Body of pancreas (tissue), 4 donors: ENCODE measurements at places on chromosomes 7 and 10. TPM values are rescaled to one million over a fixed set of nuclear protein-coding genes. Genes with fewer than 3 reads are reported as not detected.

PPIA gene
- total RNA-seq, result 352 TPM

ITIH5 gene
- total RNA-seq, result 8.6 TPM

UCMA gene
- total RNA-seq, result not detected

GRCh38 chr10:58701405-58702135 lies 188.9 kb downstream of the BICC1 start:
- no peaks in the 10 kb centered on the region for H3K27me3 ChIP-seq
- no peak overlapping the region for H3K27ac ChIP-seq
- H3K4me3 ChIP-seq, result no peak overlapping the region
- H3K4me1 ChIP-seq, result peaks cover 15% of the 10 kb centered on the region
- no peaks in the 10 kb centered on the region for H3K36me3 ChIP-seq
- peak; percentile 40 for DNase-seq

- no peaks in the 10 kb centered on the region for H3K4me1 ChIP-seq
- no peaks in the 10 kb centered on the region for H3K36me3 ChIP-seq
- no peak overlapping the region for H3K27ac ChIP-seq
- H3K4me3 ChIP-seq, result no peak overlapping the region
Measured at GRCh38 chr10:43054593-43054992, 22.3 kb upstream of the RET start.

DNA sequence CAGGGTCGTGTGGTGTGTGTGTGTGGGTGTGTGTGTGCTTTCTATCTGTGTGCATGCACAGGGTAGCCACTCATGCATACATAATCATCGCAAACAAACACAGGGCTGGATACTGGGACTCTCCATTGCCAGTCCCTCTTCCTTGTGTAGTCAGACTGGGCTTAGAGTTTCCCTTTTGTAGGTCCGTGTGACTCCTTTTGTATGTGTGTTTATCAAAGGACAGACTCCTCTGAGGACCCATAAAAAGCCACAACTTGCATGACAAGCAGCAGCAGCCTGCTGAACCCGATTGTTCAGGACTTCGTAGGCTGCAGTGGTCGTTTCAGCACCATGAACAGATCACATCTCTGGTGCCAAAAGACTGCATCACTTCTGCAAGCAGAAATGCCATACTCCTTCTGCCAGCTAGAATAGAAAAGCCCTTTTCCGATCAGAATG lies 895 bp downstream of the VSTM2A start:
- no peak for DNase-seq
- H3K36me3 ChIP-seq, result no peaks in the 10 kb centered on the region
- H3K27me3 ChIP-seq, result no peaks in the 10 kb centered on the region
- no peak overlapping the region for H3K4me3 ChIP-seq
- no peak overlapping the region for H3K27ac ChIP-seq
- peaks cover 17% of the 10 kb centered on the region for H3K4me1 ChIP-seq

DNA sequence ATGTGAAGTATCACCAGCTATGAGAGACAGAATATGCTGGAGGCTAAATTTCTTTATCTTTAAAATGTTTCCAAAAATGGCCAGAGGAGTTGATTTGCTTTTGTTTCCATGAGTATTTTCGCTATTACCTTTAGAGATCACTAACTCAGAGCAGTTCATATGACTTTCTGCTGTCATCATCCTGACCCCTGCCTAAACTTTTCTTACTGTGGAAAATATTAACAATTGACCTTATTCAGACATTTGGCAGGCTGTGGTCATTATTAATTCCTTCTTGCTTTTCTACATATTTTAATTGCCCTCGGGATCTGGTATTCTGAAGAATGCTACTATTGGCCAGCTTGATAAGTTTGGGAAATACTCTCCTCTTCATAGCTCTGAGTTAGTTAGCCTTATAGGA lies 156.5 kb downstream of the EXOC4 start:
- no peak for DNase-seq
- no peak overlapping the region for H3K27ac ChIP-seq
- H3K4me3 ChIP-seq, result no peak overlapping the region
- H3K27me3 ChIP-seq, result no peaks in the 10 kb centered on the region
- no peaks in the 10 kb centered on the region for H3K36me3 ChIP-seq

DNA sequence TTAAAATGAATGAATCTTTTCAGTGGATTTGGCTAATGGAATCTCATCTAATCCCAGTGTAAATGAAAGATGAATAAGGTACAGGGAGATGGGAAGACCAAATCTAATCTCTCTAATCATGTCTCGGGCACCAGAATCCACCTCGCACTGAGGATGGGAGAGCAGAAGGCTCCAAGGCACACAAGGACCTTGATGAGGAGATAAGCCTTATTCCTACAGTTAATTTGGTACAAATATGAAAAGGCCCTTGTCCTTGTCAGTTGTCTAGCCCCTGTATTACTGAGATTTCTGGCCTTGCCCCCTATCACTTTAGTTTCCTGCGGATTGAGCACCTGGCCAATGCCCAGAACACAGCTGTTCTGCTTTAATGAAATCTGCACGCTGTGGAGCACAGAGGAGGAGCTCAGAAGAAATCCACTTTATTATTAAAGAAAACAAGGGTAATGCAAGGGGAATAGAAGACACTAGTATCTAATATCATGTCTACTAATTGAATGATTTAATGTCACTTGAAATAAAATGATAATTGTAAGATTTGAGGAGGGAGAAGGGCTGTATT lies 321.4 kb upstream of the HGF start:
- H3K27me3 ChIP-seq, result no peaks in the 10 kb centered on the region
- no peak overlapping the region for H3K27ac ChIP-seq
- H3K4me3 ChIP-seq, result no peak overlapping the region
- H3K36me3 ChIP-seq, result no peaks in the 10 kb centered on the region
- H3K4me1 ChIP-seq, result no peaks in the 10 kb centered on the region

- H3K36me3 ChIP-seq, result no peaks in the 10 kb centered on the region
- peak within 1 kb of the TSS; percentile 56 for H3K27ac ChIP-seq
- H3K27me3 ChIP-seq, result no peaks in the 10 kb centered on the region
- DNase-seq, result no peak
Measured at GRCh38 chr7:150685219-150686029, at the start of gene GIMAP2. GIMAP2 (plus strand) TSS chr7:150685706; CDS start chr7:150687060, 1,354 bp downstream.

DNA sequence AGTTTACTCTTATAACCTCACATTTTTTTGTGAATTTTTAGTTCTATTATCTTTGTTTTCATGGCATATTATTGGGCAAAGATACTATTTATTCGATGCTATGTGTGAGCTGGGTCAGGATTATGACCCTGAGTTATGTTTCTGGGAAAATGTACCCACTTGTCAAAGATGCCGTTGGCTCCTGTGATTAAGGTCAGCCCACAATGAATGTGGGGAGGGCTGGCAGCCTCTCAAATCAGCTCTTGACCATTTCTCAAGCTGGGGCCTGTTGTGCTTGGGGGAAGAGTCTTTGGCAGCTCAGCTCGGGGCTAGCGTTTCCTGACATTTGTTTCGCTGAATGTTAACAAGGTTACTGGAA lies 97.5 kb downstream of the TCF7L2 start:
- no peaks in the 10 kb centered on the region for H3K4me1 ChIP-seq
- DNase-seq, result no peak
- no peaks in the 10 kb centered on the region for H3K36me3 ChIP-seq
- H3K4me3 ChIP-seq, result no peak overlapping the region
- H3K27ac ChIP-seq, result no peak overlapping the region

DNA sequence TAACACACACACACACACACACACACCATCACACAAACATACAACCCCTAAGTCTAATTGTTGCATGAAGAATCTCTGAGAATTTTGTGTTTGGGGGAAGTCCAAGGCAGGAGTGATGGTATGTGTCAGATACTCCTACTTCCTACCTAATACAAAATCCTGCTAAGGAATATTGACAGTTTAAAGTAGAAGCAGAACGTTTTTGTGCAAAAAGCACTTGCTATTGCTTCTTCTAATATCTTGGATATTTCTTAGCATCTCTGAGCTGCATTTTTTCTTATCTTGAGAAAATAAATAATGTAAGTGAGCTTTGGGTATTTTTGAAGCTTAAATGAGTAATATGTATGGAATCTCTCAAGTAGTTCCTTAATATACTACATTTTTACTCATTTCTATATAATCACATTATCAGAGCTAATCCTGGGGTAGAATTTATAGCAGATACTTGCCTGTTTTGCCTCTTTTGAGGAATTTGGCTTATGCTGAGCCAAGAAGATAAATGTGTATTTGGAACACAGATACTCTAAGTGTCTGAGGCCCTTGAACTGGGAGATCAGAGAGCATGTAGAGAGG lies 212.3 kb downstream of the DKK1 start:
- no peak overlapping the region for H3K4me3 ChIP-seq
- H3K36me3 ChIP-seq, result no peaks in the 10 kb centered on the region
- H3K27me3 ChIP-seq, result no peaks in the 10 kb centered on the region
- H3K4me1 ChIP-seq, result no peaks in the 10 kb centered on the region
- DNase-seq, result no peak

- no peaks in the 10 kb centered on the region for H3K4me1 ChIP-seq
- H3K36me3 ChIP-seq, result no peaks in the 10 kb centered on the region
- no peak for DNase-seq
- no peak overlapping the region for H3K4me3 ChIP-seq
Measured at GRCh38 chr7:14305233-14305866, 315.9 kb upstream of the ETV1 start.

DNA sequence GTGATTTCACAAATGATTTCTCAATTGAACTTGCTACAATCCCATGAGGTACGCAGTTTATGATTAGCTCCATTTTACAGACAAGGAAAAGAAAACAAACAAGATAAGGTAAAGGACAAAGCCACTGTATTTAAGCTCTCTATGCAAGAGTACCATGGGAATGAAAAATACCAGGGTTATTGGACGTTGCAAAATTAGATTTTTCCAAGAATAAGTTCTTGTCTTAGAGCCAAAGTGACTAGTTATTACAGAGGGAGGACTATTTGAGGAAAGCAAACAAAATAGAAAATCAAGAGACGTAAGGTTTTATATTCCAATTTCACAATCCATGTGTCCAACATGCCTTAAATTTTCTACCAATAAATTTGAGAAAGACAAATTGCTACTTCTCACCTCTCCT lies 97.9 kb upstream of the PTN start:
- no peaks in the 10 kb centered on the region for H3K36me3 ChIP-seq
- no peaks in the 10 kb centered on the region for H3K4me1 ChIP-seq
- H3K4me3 ChIP-seq, result no peak overlapping the region
- H3K27ac ChIP-seq, result no peak overlapping the region
